CD4-positive, alpha-beta T cell (primary cell): ENCODE measurements at places on chromosomes 3 and 15.

DNA sequence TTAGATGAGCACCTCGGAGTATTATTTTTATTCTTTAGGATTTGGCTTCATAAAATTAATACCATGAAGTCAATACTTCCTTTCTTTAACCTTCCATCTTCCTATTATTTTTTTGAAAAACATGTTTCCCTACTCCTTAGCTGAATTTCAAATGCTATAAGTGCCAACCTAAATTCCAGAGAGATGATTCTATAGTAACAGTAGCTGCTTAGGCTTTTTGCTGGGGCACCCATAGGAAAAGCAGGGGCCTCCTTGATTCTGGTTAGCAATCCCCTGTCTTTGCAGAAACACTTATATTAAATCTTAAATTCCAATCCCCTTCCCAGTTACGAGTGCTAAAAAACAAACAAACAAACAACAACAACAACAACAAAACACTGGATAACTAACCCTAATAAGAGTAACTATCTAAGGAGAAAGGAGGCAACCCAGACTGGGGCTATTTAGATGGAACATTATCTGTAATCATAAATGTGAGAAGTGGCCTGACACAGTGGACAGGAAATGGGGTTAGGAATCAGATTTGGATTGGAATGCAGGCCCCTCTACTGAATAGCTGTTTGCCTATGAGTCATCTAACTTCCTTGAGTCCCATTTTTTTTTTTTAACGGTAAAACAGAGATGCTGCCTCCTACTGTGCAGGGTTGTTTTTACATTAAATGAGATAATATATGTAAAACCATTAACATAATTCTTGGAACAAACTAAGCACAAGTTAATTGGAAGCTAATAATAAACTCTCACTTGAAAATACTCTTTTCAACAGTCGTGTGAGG is 148.1 kb downstream of the WDR72 start:
- DNase-seq: no peak

DNA sequence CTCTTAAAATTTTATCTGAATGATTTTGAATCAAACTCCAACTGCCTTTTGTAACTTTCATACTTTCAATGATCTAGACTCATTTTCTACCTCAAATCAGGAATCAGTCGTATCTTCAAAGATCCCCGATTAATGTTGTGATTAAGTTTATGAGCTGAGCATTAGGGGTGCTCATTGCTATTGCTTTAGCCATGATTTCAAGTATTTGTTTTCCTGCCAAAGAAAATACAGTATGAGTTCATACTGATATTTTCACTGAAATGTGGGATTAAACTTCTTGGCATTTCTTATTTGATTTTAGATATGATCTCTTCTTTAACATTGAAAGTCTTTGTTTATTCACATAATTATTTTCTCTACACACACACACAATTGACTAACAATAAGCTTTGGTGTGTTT is 785.6 kb downstream of the NTRK3 start:
- no peak for DNase-seq

GRCh38 chr15:101296418-101297405 is 1.7 kb upstream of the SNRPA1 start:
- DNase-seq: no peak

DNA sequence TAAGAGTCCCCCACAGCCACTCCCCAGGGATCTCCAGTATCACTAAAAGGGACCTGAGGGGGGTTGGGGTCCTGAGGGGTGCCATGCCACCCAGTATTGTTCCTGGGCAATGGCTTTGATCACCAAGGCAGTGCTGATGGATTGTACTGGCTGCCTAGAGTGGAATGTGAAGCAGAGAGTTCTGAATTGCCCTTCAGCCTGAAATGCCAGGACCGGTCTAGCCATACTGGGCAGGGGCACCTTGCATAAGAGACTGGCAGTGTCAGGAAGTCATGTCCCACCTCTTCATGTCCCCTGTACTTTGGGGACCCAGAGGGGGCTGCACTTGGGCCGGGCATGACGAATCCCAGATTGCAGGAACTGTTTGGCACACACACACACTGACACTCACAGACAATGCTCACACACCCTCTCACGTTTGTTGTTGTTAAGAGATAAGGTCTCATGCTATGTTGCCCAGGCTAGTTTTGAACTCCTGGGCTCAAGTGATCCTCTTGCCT is 4.5 kb upstream of the TKT start:
- DNase-seq: no peak

DNA sequence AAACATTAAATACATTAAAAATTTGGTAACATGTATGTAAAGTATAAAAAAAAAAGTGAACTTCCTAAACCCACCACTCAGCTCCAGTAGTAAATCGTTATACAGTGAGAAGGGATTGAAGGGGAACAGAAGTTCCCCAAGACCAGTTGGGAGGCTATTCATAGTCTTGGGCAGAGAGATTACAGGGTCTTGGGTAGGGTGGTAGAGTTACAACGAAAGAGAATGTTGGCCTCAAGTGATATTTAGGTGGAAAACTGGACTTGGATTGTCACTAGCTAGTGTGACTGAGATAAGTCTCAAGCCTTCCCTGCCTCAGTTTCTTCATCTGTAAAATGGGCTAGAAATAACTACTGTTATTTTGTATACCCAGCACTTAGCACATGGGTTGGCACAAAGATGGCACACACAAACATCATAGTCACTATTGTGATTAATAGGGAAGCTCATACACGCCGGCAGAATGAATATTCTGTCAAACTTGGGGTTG is 431 bp upstream of the YEATS2 start:
- DNase-seq: no peak

DNA sequence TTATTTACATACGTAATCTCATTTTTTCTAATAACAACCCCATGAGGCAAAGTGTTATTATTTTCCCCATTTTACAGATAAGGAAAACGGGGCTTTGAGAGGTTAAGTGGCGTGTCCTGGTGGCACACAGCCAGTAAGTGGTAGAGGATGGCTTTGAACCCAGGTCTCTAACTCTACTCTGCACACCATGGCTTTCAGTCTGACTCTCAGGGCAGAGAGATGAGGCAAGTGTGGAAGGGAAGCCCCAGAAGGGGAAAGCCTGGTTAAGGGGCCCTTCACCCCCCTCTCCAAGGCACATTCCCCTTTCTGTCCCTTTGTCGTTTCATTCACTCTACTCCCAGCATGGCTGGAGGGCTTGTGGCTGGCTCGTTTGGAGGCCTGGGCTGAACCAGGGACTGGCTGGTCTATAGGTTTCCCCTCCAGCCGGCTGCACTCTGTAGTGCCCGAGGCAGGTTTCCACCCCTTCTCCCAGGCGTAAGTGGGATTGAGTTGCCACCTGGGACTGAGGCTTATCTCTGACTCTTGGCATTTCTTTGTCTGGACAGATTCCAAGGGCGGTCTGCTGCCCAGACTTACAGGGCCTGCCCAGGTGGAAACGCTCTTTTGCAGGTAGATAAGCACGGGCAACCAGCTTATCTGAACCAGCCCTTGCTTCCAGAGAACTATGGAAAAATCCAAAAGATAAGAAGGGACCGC is 12.1 kb downstream of the SEMA4B start:
- no peak for DNase-seq

GRCh38 chr3:89262309-89262929 is 155.0 kb downstream of the EPHA3 start:
- DNase-seq: no peak

GRCh38 chr3:98877132-98877531 is 24.4 kb downstream of the DCBLD2 start:
- no peak for DNase-seq

DNA sequence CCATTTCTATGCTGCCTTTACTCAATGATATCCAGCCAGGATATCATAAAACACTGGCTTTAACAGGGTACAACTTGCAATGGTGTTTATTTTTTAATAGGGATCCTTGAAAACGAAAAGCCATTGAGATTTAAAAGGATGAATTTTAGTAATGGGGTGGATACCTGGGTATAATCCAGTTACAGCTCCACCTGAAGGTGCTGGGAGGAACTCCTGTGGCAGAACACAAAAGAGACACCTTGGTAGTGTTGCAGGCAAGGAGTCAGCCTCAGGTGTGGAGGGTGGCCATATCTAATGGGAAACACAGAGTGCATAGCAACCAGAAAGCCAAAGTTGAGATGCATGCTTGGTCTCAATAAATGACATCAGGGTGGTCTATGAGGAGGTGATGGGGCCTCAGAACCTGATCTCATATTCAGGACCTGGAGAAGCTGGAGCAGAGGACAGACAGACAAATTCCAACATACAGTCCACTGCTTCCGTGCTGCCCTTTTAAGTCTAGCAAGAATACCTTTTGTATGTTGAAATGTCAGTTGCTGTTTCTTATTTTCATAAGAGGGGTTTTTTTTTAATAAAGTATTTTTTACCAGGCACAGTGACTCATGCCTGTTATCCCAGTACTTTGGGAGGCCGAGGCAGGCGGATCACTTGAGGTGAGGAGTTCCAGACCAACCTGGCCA is 12.0 kb upstream of the PAQR9 start:
- no peak for DNase-seq

DNA sequence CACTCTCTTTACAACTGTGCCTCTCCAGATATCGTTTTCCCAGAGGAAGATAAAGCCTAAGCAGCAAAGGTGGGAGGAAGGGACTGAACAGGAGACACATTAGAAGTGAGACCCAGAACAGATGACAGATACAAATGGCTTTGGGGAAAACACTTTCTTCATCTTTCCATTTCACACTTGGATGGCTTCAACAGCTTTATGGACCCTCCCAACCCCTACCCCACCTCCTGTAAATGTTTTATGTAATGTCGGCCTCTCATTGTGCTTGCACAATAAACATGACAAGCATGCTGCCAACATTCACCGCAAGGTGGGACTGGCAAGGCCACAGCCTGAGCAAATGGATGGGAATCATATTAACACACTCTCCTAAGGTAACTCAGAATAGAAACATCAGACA is 1088.6 kb downstream of the TUSC7 start:
- DNase-seq: no peak

DNA sequence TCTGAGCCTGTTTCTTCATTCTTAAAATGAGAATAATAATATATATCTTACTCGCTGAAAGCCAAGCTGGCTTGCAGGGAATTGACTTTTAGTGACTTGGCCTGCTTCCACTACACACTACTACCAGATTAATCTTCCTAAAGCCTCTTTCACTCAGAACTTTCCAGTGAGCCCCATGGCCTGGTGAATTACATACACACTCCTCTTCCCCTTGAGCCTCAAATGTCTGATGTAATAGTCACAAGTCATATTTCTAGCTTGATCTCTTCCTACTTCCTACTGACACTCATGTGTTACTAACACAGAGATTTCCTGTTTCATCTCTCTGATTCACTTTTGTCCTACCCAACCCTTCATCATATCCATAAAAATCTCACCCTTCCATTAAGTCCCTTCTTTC is 82.7 kb upstream of the SOX2 start:
- no peak for DNase-seq

- DNase-seq: no peak
Observed at GRCh38 chr15:72281713-72282112, 9.4 kb upstream of the PARP6 start.

DNA sequence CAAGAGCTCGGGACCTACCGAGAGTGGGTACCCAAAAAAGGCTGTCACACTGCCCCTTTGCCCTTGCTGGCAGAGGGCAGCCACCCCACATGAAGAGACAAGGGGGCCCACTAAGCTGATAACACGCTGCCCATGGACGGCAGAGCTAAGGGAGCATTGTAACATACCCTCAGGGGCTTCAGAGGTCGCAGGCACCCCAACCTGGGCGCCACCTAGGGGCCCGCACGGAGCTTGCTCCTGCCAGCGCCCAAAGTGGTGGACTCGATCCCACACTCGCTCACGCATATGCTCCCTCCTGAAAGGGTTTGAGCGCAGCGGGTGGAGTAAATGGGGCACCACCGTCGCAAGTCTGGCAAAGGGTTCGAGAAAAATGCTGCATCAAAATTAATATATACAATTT is 975.4 kb downstream of the ZPLD1 start:
- no peak for DNase-seq

DNA sequence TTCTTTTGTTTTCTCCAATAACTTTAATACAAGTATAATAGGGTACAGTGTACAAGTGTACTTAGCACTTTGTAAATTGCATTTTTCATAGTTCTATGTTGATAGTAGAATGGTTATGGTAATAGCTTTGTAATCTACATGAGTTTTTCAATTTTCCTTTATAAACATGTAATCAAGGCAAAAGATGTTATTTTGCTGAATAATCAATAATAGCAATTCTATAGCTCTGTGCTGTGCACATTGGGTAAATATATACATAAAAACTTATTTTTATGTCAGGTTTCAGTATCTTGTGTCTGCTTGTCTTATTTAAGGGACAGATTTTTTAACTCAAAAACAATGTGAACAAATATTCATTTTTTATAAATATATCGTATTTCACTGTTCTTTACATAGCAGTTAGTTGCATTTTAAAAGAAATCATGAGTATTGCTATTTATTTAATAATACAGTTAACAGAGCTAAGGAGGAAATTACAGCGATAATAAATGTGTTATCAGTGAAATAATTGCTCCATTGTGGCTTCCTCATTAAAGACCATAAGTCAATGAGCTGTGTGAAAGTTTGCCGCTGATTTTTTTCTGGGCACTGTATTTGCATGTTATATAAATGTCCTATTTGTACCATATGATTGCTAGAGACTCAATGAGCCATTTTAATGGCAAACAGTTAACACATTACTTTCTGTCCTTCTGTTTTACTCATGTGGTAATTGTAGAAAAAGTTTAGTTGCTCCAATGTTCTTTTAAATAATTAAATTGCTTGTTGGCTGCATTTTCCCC is 214.6 kb upstream of the STAC start:
- DNase-seq: no peak

GRCh38 chr3:41598402-41599126 is 363.3 kb downstream of the ULK4 start:
- no peak for DNase-seq

DNA sequence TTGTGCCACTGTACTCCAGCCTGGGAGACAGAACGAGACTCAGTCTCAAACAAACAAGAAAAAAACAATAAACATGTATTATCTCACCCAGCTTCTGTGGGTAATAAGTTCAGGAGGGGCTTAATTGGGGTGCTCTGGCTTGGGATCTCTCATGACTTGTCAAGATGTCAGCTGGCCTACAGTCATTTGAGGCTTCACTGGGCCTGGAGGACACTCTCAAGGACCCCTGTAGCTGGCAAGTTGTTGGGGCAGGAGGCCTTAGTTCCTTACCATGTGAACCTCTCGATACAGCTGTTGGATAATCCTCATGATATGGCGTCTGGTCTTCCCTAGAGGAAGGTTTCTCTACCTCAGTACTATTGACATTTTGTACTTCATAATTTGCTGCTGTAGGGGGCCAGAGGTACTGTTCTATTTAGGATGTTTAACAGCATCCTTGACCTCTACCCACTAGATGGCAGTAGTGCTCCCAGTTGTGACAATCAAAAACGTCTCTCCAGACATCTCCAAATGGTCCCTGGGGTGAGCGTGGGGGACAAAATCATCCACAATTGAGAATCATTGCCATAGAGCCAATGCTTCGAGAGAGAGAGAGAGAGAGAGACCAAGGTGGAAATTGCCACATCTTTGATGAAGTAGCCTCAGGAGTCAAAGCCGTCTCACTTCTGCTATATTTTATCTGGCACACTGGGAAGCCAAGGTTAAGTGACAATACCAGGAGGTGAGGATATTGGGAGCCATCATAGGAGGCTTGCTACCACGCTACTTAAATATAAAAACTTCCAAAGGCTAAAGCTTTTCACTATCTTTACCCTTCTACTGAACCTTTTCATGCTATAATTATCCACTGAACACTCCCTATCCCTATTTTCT is 23.9 kb upstream of the SLTM start:
- DNase-seq: peak; percentile 37
